Central memory CD8-positive, alpha-beta T cell (primary cell): ENCODE measurements at places on chromosomes 7 and 10.

GRCh38 chr10:127619546-127620325 lies 70.6 kb downstream of the NPS start:
- no peaks in the 10 kb centered on the region for H3K27me3 ChIP-seq
- H3K36me3 ChIP-seq: no peaks in the 10 kb centered on the region
- H3K4me3 ChIP-seq: no peak overlapping the region
- no peaks in the 10 kb centered on the region for H3K4me1 ChIP-seq
- H3K27ac ChIP-seq: no peak overlapping the region

GRCh38 chr7:78558566-78558965 lies 760.0 kb downstream of the PHTF2 start:
- DNase-seq: no peak
- H3K27ac ChIP-seq: no peak overlapping the region
- H3K27me3 ChIP-seq: no peaks in the 10 kb centered on the region
- peaks cover 3% of the 10 kb centered on the region for H3K36me3 ChIP-seq
- no peaks in the 10 kb centered on the region for H3K4me1 ChIP-seq

GRCh38 chr7:76020031-76020714 lies 25.8 kb upstream of the TMEM120A start:
- peaks cover 4% of the 10 kb centered on the region for H3K36me3 ChIP-seq
- peak; percentile 63 for DNase-seq
- no peak overlapping the region for H3K27ac ChIP-seq
- H3K4me3 ChIP-seq: no peak overlapping the region
- peaks cover 8% of the 10 kb centered on the region for H3K4me1 ChIP-seq

GRCh38 chr10:114336823-114337509 lies 67.3 kb downstream of the AFAP1L2 start:
- H3K4me1 ChIP-seq: no peaks in the 10 kb centered on the region
- no peak overlapping the region for H3K27ac ChIP-seq
- H3K27me3 ChIP-seq: no peaks in the 10 kb centered on the region
- no peak overlapping the region for H3K4me3 ChIP-seq

- H3K27ac ChIP-seq: no peak overlapping the region
- H3K4me1 ChIP-seq: no peaks in the 10 kb centered on the region
- no peak overlapping the region for H3K4me3 ChIP-seq
- DNase-seq: no peak
- peaks cover 9% of the 10 kb centered on the region for H3K27me3 ChIP-seq
- H3K36me3 ChIP-seq: no peaks in the 10 kb centered on the region
These were observed 48.7 kb upstream of the SHH start for GRCh38 chr7:155860840-155861479.

DNA sequence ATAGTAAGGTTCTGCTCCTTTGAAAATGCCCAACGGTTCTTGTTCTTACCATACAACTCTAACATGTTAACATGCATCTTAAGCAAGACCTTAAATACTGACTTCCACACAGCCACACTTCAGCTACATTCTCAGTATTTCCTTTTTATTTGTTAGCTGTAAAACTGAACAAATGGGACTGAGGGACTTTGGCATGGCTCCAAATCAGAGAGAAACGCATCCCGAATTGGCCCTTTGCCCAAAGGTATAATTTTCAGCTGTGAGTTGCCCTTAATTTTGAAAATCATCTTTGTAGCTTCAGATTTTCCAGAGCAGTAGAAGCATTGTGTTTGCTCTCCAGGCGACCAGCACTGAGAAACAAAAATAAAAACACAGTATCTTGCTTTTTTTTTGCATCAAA lies 56.4 kb downstream of the NEUROD6 start:
- H3K4me1 ChIP-seq: no peaks in the 10 kb centered on the region
- DNase-seq: no peak
- H3K36me3 ChIP-seq: no peaks in the 10 kb centered on the region
- H3K4me3 ChIP-seq: no peak overlapping the region
- no peaks in the 10 kb centered on the region for H3K27me3 ChIP-seq
- H3K27ac ChIP-seq: no peak overlapping the region

DNA sequence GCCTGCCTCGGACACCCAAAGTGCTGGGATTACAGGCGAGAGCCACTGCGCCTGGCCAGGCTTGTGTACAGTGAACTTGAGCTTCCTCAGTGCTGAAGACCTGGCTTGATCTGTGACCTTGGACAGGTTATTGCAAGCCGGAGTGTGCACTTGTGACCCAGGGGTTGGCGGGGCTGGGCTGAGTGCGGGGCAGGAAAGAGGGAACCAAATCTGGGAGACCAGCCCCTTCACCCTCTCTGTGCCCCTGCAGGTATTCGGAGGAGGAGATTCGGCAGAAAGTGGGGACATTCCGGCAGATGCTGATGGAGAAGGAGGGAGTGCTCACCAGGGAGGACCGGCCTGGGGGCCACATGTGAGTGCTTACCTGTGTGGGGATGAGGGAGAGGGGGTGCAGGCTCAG lies 46.2 kb downstream of the SRRM3 start:
- no peak overlapping the region for H3K27ac ChIP-seq
- no peak overlapping the region for H3K4me3 ChIP-seq
- DNase-seq: no peak

GRCh38 chr7:24877790-24878311 lies 102.1 kb downstream of the OSBPL3 start:
- H3K4me3 ChIP-seq: no peak overlapping the region
- H3K27ac ChIP-seq: no peak overlapping the region
- peaks cover 31% of the 10 kb centered on the region for H3K4me1 ChIP-seq
- no peak for DNase-seq

GRCh38 chr10:17386616-17387075 lies 67.7 kb downstream of the ST8SIA6 start:
- H3K27ac ChIP-seq: no peak overlapping the region
- no peak overlapping the region for H3K4me3 ChIP-seq
- no peaks in the 10 kb centered on the region for H3K4me1 ChIP-seq
- peaks cover 1% of the 10 kb centered on the region for H3K36me3 ChIP-seq
